ENCODE measurements at places on chromosomes 6 and 20.
A peak's percentile ranks its signal among the peaks of the same experiment; 100 is the strongest.

DNA sequence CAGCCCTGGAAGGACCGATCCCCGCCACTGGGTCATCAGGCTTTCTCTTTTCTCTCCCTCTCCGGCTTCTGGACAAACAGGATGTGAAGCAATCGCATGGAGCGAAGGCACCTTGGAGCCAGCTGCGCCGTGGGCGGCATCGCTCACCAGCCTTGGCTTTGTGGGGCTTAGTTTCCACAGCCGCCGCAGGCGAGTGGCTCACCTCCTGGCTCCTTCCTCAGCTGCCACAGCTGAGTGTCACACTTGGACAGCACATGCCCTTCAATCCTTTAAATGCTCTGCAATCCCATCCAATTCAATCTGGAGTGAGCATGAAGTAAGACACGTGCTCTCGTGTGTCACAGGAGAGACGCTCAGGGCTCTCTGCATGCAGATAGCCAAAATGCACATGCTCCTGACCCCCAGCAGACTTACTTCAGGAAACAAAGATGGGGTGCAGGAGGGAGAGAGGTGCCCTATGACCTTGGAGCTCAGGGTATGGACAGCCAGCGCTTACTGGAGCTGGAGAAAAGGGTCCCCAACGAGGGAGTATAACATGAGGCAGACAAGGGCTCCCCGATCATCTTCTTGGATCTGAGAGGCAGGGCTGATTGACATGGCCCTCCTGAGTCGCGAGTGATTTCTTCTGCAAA lies 70.9 kb downstream of the BMP7 start:
- no peak for DNase-seq

DNA sequence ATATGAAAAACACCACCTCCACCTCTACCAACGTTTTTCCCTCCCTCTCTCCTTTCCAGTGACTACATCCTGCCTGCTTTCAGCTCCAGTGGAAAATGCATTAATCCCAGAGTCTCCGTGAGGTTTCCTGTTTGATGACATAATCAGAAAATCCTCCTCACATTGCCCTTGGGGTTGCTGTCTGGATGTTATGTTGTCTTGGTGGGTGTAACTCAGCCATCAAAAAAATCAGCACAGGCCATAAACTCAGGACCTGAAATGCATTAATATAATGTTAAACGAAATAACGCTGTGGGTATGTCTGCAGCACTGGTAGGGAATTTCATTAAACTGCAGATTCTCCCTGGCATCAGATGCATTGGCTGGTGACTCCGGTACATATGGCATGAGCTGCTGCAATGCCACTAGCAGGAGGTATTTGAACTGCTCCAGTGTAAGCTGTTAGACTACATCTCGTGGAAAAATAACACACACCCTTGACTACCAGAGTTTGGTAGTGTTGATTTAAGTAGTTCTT lies 297.8 kb downstream of the PRL start:
- DNase-seq, result no peak

DNA sequence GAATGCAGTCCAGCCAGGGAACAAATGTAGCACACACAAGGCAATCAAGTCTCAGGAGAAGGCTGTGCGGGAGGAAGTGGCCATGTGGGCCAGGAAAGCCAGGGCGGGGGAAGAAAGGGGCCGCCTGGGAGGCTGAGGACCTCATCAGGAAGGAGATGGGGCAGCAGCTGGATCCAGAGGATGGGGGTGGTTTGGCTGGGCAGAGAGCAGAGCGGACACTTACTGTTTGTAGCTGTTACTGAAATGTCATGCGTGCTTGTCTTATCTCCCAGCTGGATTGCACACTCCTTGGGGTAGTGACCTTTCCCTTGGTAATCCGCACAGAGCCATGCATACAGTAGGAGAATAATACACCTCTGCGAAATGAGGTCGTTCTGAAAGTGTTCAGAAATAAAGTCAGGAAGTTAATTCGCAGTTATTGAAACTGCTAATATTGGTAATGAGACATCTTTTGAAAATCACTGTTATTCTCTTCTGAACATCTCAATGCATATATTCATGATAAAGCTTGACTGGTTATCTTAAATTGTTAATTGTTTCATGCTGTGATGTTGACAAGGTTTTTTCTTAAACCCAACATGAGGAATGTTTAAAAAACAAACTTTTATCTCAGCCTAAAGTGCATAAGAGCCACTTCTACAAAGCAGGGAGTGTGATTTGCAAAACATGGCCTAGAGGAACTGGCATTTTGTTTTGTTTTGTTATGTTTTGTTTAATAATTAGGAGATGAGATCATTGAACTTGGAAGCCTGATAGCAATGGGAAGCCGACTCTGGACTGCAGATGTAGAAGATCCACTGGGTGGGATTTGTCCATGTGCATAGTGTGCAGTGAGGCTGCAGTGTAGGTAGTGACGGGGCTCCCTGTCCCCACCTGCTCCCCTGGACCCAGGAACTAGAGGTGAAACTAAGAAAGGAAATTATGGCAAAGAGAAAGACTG lies 18.0 kb upstream of the MAP3K4 start:
- DNase-seq, result no peak

DNA sequence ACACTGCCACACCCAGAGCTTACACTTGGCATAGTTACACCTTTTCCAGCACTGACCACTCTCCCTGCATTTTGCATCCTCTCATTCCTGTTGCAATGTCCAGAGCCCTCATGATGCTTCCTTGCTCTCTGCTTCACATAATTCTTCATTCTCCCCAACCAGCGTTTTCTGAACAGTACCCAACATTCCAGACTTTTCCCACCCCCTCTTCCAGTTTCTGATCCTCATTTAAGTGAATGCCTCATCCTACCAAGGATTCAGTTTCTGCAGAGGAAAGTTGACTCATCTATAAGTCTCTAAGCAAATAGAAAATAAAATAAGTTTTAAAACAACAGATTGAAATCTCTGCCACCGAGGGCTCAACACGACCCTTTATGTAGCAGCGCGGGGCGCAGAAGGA lies 321.3 kb upstream of the TCF21 start:
- no peak for DNase-seq

DNA sequence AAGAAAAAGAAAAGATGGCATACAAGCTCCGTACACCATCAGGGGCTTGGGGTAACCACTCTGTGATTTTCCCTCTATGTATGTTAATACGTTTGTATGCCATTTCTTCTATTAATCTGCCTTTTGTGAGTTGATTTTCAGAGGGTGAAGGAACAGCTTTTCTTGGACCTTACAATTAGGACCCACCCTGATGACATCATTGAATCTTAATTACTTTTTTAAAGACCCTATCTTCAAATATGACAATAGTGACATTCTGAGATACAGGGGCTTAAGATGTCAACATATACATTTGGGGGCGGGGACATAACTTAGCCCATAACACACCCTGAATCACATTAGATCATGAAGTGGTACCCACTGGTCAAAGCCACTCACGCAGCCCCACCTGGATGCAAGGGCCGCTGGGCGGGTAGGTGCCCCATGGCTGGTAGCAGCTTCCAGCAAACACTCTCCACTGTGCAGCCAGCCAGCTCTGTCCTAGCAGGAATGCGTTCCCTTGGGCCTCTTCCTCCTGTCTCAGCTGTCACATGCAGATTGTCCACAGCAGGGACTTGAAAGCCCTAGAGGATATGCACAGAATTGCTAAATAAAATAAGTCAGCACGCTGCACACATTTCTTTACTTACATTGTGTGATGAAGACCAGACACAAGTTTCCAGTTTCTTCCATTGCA lies 74.5 kb downstream of the FOXF2 start:
- DNase-seq, result no peak

DNA sequence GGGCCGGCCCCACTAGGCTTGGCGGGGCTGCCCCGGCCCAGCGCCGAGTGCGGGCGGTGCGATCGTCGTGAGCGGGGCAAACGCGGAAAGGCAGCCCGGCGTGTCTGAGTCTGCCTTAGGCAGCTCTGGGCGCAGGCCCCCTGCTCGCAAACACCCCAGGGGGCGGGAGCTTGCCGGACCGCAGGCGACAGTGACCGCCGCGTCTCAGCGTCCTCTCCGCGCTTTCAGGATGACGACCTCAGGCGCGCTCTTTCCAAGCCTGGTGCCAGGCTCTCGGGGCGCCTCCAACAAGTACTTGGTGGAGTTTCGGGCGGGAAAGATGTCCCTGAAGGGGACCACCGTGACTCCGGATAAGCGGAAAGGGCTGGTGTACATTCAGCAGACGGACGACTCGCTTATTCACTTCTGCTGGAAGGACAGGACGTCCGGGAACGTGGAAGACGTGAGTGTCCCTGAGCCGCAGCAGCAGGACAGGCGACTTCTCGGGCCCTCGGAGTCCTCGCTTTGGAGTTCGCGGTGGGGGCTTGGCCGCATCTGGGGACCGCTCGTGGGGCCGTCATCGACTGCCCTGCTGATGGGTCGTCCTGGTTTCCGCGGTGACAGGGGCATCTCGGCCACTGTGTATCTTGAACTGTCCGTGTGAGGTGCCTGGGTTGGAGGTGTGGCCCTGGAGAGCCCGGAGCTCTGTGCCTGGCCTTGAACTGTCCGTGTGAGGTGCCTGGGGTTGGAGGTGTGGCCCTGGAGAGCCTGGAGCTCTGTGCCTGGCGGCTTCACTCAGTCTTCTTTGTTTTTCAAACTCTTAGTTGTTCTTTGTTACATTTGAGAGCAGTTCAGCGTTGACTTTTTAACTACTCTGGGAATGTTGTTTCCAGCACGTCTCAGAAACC lies 786 bp downstream of the ADRM1 start:
- peak; percentile 41 for DNase-seq

DNA sequence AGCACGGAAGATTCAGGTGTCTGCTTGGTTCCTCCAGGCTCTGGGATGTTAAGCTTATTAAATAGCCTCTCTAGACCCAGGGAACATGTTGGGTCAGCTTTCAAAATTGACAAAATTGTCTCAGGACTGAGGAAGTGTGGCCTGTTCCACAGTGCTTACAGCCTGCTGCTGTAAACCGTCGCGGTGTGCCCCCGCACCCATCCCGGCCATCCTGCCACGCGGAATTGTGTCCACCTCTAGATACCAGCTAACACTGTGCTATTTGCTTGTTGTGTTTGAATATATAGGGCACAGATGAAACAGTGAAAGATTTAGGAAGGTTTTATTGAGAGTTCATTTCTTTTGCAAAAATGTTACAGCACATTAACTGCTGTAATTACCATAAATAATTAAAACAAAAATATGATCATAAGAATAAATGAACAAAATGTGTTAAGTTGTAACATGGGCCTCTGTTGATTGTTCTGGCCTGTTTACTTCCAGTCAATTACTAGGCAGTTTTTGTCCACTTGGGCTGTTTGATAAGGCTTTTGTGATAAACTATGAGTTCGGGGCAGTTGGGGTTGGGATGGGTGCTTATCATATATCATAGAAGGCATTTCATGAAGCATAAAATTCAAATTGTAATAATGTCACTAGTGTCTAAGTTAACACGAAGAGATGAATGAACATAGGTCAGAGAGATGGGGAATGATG lies 77.4 kb downstream of the ARID1B start:
- DNase-seq, result no peak

GRCh38 chr6:150712505-150713252 lies 113.0 kb downstream of the PLEKHG1 start:
- DNase-seq, result no peak

DNA sequence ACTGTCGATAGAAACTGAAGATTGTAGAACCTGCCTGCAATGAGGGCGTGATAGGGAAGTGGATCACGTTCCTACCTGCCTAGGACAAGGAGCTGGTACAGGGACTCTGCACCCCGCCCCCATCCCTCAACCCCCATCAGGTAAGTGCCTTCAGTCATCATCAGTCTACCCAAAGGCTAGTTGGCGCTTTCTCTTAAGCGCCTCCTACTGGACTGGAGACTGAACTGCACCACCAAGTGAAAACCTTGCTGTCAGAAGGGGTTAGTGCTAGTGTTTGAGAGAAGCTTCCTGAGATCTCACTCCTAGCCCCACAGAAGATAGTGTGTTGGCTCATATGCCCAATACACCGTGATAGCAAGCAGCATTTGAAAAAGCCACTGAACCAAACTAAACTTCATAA lies 706.5 kb upstream of the MAN1A1 start:
- DNase-seq, result no peak

GRCh38 chr20:48733296-48733790 lies 94.5 kb downstream of the PREX1 start:
- DNase-seq, result no peak

DNA sequence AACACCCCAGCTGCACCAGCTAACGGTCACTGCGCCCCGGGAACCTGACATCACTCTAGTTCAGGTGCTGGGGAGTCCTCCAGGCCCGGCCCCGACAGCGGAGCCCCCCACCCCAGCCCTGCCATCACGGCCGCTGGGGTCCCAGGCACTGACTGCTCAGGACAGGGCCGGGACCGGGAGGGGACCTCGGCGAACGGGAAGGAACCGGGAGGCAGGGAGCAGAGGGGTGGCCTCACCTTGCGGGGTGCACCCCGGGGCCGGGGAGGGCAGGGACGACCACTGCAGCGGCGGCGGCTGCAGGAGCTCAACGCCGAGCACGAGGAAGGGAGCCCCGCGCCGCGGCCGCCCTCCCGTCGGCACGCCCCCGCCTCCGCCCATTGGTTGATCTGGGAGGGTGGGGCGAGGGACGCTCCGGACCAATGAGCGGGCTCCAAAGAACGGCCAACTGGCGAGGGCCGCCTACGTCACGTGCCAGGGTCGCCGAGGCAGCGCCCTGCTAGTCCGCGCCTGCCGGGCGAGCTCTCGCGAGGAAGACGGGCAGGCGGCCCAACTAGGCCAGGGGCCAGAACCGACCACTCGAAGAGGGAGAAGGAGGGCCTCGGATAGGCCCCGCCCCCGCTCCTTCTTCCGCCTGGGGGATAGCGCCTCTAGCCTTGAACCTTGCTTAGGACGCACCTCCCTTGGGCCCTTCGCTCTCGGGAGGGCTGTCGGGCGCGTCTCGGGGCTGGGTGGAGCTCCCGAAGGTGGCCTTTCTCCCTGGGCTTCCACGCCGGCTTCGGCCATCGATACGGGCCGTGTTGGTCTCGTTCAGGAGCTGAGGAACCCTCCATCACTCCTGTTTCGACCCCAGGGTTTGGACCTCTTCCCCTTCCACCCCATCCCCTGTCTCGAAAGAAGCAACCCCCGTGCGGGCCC lies at the start of gene ADISSP:
Gene ADISSP, minus strand, starts transcription at position 327 of the 915 bp plus-strand sequence. CDS start 7,653 bp downstream, outside the sequence.
- peak; percentile 98 for DNase-seq

DNA sequence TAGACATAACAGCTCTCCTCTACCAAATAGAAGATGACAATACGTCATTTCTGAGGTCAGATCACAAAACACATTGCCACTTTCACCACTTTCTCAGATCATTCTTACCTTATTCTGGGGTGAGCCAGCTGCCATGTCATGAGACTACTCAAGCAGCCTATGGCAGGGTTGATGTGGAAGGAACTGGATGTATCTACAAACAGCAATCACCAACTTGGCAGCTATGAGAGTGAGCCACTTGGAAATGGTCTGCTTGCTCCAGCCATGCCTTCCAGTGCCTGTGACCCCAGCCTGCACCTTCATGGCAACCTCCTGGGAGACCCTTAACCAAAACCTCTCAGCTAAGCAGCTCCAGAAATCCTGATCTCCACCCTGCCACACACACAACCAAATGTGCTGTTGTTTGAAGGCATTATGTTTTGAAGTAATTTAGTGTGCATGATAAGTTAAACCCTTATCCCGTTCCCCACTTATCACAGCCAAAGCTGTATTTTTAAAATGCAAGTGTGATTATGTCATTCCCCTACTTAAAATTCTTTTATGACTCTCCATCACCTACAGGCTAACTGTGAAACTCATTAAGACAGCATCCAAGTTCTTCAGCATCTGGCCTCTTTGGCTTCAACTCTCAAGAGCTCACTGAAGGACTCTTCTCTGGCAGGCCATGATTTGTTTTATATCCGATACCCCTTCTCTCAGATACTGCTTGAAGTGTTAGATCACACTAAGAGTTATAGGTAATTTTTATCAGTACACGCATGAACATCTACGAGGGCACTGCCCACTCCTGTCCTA lies 150.6 kb downstream of the LY86 start:
- DNase-seq, result no peak
